Stimulated activated CD8-positive, alpha-beta memory T cell treated with anti-CD3 and anti-CD28 coated beads, Interleukin-2, amount 100 ng/mL, for 1 hour (primary cell): ENCODE measurements at places on chromosomes 12 and 14.

DNA sequence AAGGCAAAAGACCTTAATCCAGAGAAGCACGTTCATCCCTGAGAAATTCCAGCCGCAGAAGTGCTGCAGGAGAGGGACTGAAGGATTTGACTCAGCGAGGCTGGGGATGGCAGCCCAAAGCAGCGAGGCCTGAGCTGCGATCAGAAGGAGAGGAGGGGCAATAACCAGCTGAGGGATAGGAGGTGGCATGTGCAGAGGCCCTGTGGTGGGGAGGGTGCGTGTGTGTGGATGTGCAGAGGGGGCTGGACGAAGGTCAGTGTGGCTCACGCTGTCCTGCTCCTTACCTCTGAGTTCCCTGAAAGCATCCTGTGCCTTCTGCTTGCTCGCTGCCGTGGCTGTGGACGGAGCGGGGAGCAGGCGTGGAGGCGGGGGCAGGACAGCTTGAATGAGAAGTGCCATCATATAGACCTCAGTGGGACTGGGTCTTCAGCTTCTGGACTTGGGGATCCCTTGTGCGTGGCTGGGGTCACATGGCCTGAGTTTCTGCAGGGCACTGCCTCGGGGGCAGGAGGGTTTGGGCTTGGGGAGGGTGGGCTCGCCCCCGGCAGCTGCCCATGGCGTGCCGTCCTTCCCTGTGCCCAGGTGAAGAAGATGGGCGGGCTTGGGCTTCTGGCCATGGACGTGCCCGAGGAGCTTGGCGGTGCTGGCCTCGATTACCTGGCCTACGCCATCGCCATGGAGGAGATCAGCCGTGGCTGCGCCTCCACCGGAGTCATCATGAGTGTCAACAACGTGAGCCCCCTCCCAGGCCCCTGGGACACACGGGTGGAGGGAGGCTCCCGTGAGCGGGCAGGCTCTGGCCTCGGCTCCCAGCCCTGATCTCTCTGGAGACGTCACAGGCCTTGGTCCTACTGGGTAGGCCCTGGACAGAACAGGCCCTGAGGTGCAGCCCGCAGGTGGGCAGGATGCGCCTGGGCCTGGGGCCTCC is 11.0 kb downstream of the ACADS start:
- no peak for DNase-seq

- DNase-seq, result no peak
Observed at GRCh38 chr12:9127484-9127883, 11.8 kb upstream of the A2M start.

GRCh38 chr14:64998455-64998931 is 11.8 kb downstream of the FNTB start:
- DNase-seq, result no peak

DNA sequence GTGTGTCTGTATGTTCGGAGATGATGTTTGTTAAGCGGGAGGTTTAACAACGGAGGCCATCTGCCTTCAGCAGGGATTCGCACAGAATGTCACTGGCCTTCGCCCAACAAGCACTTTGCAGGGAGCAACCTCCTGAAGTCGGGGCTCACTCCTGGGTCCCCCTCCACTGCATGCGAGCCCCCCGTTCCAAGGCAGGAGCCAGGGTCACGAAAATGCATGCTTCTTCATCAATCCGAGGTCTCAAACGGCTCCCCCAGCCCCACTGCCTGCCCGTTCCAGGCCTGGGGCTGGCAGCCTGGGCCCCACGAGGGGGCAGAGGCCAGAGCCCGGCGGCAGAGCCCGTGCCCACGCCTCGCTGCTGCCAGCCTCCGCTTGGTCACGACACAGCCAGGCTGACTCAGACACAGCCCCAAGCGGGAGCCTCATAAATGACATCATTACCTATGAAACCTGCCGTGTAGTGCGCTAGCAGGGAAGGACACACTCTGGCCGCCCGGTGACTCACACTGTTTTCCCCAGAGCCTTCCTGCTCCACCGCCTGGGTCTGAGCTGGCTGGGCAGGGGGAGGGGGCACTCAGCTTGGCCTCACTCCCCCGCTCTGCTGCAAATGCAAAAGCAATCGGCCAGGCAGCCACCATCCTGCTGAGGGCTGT is 169.5 kb upstream of the RTL1 start:
- no peak for DNase-seq

GRCh38 chr14:93044121-93044520 is 71.6 kb downstream of the ITPK1 start:
- no peak for DNase-seq

GRCh38 chr14:79080040-79080439 is 909.9 kb downstream of the NRXN3 start:
- no peak for DNase-seq
